Stimulated activated CD4-positive, alpha-beta T cell treated with anti-CD3 and anti-CD28 coated beads, Interleukin-1b, Interleukin-23, amount 100 ng/mL, for 48 hours (primary cell): ENCODE measurements at places on chromosomes 3 and 15.

- DNase-seq = no peak
Measured at GRCh38 chr3:180789774-180790173, 110.5 kb upstream of the CCDC39 start.

- no peak for DNase-seq
Measured at GRCh38 chr3:34919025-34919424, 720.3 kb upstream of the ARPP21 start.

DNA sequence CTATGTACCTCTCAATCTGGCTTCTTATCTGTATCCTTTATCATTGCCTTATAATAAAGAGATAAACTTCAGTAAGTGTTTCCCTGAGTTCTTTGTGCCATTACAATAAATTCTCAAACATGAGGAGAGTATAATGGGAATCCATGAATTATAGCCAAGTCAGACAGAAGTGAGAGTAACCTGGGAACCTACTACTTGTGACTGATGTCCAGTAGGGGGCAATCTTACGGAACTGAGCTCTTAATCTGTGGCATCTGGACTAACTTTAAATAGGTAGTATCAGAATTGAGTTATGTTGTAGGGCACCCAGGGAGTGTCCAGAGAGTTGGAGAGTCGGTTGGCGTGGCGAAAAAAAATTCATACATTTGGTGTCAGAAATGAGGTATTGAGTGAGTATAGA, 542.6 kb downstream of the ZBBX start:
- no peak for DNase-seq

DNA sequence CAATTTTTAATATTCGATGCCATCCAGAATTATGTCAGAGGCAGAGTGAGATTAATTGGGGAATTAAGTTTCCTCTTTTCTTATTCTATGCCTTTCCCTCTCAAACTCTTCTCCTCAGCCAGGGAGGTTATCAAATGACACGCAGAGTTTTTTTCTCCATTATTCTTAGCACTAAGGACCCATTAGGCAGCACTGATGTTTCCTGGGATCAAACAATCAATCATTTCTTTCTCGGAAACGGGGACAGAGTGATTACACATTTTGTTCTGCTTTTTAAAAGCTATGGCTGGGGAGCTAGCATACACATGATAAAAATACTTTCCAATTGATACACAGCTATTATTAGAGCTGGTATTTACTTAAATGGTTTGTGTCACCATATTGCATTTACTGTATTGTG, 35.3 kb upstream of the PSMD6 start:
- DNase-seq = no peak

- DNase-seq = no peak
Measured at GRCh38 chr3:116739678-116740077, 30.1 kb downstream of the TUSC7 start.

GRCh38 chr3:54120657-54121413, 1.5 kb upstream of the CACNA2D3 start:
- DNase-seq = no peak

- no peak for DNase-seq
Measured at GRCh38 chr15:66898656-66899386, 166.6 kb upstream of the SMAD3 start.

- no peak for DNase-seq
Measured at GRCh38 chr15:75089456-75090387, 66.3 kb downstream of the PPCDC start.
